ENCODE measurements at places on chromosomes 3 and 15.

DNA sequence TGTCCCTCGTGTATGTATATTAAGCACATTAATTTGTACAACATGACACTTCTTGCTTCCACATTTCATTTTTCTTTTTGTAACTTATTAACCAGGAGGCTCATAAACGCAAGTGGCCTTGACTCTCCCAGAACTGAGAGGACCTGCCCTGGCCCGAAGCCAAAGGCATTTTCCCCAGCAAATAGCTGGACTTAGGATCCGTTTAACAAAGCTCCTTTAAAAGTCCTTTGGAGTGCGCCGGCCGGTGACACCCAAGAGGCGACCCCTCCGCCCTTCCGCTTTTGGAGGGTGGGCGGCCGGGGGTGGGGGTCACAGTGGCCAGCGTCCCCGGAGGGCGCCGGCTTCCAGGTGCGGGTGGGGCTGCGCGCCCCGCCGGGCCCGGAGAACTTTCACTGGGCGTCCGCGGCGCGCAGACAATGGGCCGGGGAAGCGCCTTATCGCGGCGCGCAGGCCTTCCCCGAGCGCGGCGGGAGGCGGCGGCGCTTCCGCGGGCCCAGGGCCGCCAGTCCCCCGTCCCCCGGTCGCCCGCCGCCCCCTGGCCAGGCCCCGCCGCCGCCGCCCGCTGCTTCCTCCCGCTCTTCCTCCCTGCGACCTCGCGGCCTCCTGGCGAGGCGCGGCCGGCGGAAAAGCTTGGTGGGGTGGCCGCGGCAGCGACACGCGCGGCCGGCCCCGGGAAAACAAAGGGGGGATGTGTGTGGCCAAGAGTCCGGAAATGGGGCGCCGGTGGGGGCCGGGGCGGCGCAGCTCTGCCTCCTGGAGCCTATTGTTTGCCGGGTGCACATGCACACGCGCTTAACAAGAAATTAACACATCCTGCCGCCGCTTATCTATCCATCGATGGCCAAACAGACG is 613.4 kb downstream of the MCTP2 start:
- H3K27ac ChIP-seq = peak overlapping the region; percentile 91
- H3K36me3 ChIP-seq = no peaks in the 10 kb centered on the region
- H3K27me3 ChIP-seq = no peaks in the 10 kb centered on the region
- peak overlapping the region; percentile 41 for H3K4me3 ChIP-seq
- H3K4me1 ChIP-seq = no peaks in the 10 kb centered on the region
- peak; percentile 37 for DNase-seq

DNA sequence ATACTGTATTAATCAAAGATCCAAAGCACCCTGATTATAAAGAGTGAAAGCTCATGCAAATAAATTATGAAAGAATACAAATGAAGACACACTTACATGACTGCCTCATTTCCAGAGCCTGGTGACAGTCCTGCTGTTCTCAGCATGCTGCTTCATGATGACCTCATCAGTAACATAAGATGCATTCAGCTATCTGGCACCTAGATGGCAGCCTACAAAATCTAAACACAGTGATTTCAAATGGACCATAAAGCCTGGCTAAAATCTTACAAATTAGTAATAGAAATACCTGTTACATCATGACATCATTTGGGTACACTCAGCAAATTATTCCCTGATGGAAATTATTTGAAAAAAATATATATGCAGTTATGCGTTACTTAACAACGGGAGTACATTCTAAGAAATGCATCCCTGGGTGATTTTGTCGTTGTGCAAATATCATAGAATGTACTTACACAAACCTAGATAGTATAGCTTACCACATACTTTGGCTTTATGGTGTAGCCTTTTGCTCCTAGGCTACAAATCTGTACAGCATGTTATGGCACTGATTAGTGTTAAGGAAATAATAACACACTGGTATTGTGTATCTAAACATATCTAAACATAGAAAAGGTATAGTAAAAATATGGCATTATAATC is 207.2 kb downstream of the EPHA3 start:
- no peaks in the 10 kb centered on the region for H3K4me1 ChIP-seq
- H3K27ac ChIP-seq = no peak overlapping the region
- H3K4me3 ChIP-seq = no peak overlapping the region
- no peak for DNase-seq
- no peaks in the 10 kb centered on the region for H3K36me3 ChIP-seq

DNA sequence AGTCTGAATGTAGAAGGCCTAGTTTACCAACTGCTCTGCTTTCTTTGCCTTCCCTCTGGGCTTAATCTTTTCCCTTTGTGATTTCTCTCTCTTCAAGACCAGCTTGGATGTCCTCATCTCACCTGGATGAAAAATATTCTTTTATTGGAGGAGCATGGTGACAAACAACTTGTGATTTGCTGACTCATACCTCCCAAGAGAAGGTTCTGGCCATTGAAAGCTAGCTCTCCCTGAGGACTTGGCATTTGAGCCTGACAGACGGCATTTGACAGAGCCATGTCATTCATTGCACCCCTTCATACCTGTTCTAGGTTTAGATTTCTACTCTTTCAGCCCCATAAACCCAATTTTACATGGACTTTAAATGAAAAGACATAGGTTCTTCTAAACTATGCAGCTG is 33.3 kb downstream of the ATG7 start:
- H3K4me1 ChIP-seq = peaks cover 30% of the 10 kb centered on the region
- H3K36me3 ChIP-seq = no peaks in the 10 kb centered on the region
- no peak for DNase-seq
- no peak overlapping the region for H3K27ac ChIP-seq
- H3K4me3 ChIP-seq = no peak overlapping the region

DNA sequence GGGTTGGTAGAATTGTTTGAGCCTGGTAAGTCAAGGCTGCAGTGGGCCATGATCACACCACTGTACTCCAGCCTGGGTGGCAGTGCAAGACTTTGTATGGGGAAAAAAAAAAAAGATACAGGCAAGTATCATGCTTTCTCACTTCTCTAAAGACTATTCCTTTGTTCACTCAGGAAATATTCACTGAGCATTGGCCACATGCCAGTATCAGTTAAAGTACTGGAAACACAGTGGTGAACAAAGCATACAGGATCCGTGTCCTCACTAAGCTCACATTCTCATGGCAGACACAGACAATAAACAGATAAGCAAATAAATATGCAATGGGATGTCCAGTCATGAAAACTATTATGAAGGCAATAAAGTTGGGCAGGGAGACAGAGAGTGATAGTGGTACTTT is 5.1 kb upstream of the MTHFS start:
- H3K36me3 ChIP-seq = no peaks in the 10 kb centered on the region
- no peak overlapping the region for H3K4me3 ChIP-seq
- H3K27ac ChIP-seq = no peak overlapping the region
- DNase-seq = peak; percentile 10
- no peaks in the 10 kb centered on the region for H3K27me3 ChIP-seq

DNA sequence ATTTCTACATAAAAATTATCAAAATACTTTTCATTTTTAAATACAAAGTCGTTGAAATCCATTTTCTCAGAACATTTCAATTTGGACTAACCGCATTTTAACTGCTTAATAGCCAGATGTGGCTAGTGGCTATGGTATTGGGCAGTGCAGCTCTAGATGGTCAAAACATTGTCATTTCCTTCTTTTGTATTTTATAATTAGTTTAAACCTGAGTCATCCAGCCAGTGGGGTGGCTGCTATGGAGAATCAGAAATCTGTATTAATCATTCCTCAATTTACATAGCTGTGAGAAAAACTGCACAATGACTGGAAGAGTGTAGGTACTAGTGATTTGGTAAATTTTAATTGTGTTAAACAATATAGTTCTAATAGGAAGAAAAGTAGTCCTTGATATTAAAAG is 245.3 kb downstream of the PDZRN3 start:
- H3K4me3 ChIP-seq = no peak overlapping the region
- no peaks in the 10 kb centered on the region for H3K4me1 ChIP-seq
- H3K27me3 ChIP-seq = no peaks in the 10 kb centered on the region

DNA sequence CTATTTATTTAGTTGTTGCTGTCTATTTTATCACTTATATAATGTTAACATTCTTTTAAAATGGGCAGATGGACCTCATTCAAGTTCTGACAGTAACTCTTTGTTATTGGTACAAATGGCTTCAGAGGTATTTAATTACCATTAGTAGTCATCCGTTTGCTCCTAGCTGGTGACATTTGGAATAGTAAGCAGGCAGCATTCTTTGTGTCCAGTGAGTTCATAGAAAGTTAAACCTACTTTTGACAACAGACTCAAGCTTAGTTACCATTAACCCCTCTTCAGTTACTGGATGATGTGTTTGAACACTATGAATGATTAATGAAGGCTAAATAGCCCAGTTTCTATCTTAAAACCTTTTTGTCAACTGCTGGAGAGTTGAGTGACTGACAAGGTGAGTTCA is 500.7 kb upstream of the ATP11B start:
- H3K27ac ChIP-seq = no peak overlapping the region
- H3K4me3 ChIP-seq = no peak overlapping the region
- no peaks in the 10 kb centered on the region for H3K27me3 ChIP-seq
- H3K36me3 ChIP-seq = no peaks in the 10 kb centered on the region

- no peaks in the 10 kb centered on the region for H3K36me3 ChIP-seq
- DNase-seq = no peak
Observed at GRCh38 chr3:65936908-65937638, 101.6 kb downstream of the MAGI1 start.

- H3K4me1 ChIP-seq = no peaks in the 10 kb centered on the region
- no peak overlapping the region for H3K27ac ChIP-seq
- H3K4me3 ChIP-seq = no peak overlapping the region
- DNase-seq = no peak
- peaks cover 86% of the 10 kb centered on the region for H3K36me3 ChIP-seq
- H3K27me3 ChIP-seq = no peaks in the 10 kb centered on the region
Observed at GRCh38 chr3:32155117-32155516, 48.7 kb downstream of the GPD1L start.

- no peak overlapping the region for H3K27ac ChIP-seq
- no peak overlapping the region for H3K4me3 ChIP-seq
- no peaks in the 10 kb centered on the region for H3K4me1 ChIP-seq
Observed at GRCh38 chr15:35107122-35107521, 22.0 kb upstream of the NANOGP8 start.

DNA sequence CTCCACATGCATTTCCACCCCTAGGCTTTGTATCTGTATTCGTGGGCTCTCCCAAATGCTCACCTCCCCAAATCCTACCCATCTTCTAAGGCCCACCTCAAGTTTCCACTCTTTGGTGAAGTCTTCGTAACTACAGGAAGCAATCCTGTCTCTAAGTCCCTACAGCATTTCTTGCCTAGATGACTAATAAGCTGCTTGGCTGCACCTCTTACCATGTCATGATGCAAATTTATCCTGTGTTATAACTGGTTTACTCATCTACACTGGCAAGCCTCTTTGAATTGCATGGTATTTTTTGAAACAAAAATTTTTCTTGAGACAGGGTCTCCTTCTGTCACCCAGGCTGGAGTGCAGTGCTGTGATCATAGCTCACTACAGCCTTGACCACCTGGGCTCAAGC is 73.3 kb downstream of the SETMAR start:
- H3K4me1 ChIP-seq = no peaks in the 10 kb centered on the region
- peaks cover 71% of the 10 kb centered on the region for H3K36me3 ChIP-seq
- no peak overlapping the region for H3K27ac ChIP-seq
- no peak overlapping the region for H3K4me3 ChIP-seq
- DNase-seq = no peak
- no peaks in the 10 kb centered on the region for H3K27me3 ChIP-seq

DNA sequence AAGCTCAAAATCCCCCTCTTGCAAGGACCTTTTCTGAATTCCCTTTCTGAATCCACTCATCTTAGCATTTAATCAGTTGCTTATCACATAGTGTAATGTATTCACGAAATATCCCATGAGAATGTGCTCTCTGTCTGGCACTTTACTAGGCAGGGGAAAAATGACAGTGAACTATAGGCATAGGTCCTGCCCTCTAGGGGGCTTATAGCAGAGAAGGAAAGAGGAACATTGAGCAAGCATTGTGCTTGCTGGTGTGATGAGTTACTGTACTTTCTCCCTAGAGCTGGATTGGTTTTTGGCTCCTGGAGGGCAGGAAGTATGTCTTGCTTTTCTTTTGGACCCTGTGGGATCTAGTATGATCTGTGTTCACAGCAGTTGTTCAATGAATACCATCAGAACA is 26.5 kb downstream of the DUOX2 start:
- H3K4me1 ChIP-seq = no peaks in the 10 kb centered on the region
- H3K27me3 ChIP-seq = no peaks in the 10 kb centered on the region
- H3K36me3 ChIP-seq = no peaks in the 10 kb centered on the region
- DNase-seq = no peak
- H3K27ac ChIP-seq = no peak overlapping the region

DNA sequence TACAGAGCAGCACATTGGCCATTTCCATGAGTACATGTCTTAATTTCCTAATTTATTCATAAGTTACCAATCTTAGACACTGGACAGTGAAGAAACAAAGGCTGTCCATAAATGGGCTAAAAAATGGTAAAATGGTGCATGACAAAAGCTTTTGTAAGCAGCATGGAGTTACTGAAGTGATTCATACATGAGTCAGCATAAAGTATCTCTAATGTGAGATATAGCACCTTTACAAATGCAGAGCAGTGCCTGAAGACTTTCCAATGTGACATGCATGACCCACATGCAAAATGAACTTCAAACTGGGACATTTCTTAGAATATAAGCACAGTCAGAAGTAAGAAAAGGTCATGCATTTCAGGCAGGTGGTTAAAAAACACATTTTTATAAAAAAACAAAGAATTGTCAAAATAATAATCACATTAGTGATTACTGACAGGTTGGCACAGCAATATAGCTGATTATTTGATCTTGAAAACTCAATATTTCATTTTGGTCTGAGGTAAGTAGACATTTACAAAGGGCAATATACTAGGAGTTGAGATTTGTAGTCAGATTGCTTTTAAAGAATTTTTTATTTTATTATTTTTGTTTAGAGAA is 299.3 kb downstream of the PLCL2 start:
- H3K27me3 ChIP-seq = no peaks in the 10 kb centered on the region
- H3K27ac ChIP-seq = no peak overlapping the region
- DNase-seq = no peak
- no peaks in the 10 kb centered on the region for H3K4me1 ChIP-seq
- H3K4me3 ChIP-seq = no peak overlapping the region

- no peak overlapping the region for H3K4me3 ChIP-seq
- no peaks in the 10 kb centered on the region for H3K4me1 ChIP-seq
- no peaks in the 10 kb centered on the region for H3K27me3 ChIP-seq
- no peaks in the 10 kb centered on the region for H3K36me3 ChIP-seq
- H3K27ac ChIP-seq = no peak overlapping the region
- no peak for DNase-seq
Observed at GRCh38 chr15:55649058-55649423, 60.9 kb upstream of the PYGO1 start.

DNA sequence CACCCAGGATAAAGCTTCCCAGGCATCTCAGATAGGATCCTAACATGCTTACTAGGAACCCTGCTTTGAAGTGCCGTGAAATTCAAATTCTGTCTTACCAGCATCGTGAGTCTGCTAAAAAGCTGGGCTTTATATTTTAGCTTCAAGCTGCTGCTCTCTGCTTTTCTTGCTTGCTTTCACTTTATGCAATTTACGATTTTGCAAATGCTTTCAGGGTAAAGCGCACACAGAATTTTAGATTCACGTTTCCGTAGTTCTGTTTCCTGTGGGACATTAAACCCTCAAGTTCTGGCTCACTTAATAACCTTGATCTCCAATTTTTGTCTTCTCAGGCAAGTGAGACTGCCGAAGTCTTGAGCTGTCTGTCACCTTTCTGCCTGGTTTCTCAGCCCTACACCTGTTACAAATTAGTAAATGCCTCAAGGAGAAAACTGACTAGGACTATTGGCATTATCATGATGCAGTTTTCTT is 170.5 kb upstream of the TGFBR2 start:
- H3K4me1 ChIP-seq = peaks cover 31% of the 10 kb centered on the region
- H3K27ac ChIP-seq = peak overlapping the region; percentile 24
- no peaks in the 10 kb centered on the region for H3K36me3 ChIP-seq

- peak overlapping the region; percentile 37 for H3K27ac ChIP-seq
- no peak for DNase-seq
- H3K4me1 ChIP-seq = peaks cover 9% of the 10 kb centered on the region
- H3K27me3 ChIP-seq = no peaks in the 10 kb centered on the region
- H3K36me3 ChIP-seq = no peaks in the 10 kb centered on the region
Observed at GRCh38 chr3:64870876-64871646, 183.3 kb upstream of the ADAMTS9 start.

Measured in tibial nerve (tissue), 4 donors.